ENCODE measurements at places on chromosomes 3 and 15.

DNA sequence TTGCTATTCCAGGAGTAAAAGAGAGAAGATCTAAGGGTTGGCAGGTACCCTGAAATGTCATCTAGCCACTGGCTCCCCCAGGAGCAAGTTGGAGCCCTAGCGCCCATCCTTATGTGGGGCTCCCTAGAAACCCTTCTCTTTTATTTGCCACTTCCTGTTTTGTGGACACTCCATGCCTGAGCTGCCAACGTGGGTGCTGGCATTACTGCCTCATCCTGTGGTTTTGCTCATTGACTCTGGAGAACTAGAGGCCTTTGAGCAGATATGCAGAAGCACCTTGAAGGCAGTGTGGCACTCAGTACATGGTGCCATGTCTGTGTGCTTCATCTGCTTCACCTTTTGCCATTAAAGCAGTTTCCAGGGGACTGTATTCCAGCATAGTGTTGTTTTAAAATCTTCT lies 8.1 kb downstream of the EDEM1 start:
- DNase-seq, result no peak

DNA sequence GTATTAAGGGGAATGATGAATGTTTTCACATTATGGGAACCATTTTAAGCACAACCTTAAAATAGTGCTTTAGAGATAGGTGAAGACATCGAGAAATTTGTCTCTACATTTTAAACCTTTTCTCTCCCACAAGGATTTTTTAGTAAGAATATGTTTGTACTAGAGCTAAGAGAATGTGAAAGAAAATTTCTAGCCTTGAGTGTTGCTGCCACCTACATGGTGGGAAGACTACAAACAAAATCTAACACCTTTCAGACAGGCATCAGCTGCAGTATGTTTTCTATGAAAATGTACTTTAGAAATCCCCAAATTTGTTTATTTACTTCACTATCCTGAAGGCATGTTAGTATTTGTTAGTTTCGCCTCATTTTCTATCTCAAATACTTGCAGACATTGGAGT lies 247.4 kb downstream of the WDR72 start:
- DNase-seq, result no peak

GRCh38 chr3:145429546-145429945 lies 731.4 kb downstream of the PLOD2 start:
- no peak for DNase-seq

GRCh38 chr3:191263365-191263764 lies 64.3 kb downstream of the OSTN start:
- DNase-seq, result no peak
